Activated CD4-positive, alpha-beta T cell treated with anti-CD3 and anti-CD28 coated beads, Interleukin-2, amount 50 U/mL, for 24 hours (primary cell): ENCODE measurements at places on chromosomes 12 and 14.

DNA sequence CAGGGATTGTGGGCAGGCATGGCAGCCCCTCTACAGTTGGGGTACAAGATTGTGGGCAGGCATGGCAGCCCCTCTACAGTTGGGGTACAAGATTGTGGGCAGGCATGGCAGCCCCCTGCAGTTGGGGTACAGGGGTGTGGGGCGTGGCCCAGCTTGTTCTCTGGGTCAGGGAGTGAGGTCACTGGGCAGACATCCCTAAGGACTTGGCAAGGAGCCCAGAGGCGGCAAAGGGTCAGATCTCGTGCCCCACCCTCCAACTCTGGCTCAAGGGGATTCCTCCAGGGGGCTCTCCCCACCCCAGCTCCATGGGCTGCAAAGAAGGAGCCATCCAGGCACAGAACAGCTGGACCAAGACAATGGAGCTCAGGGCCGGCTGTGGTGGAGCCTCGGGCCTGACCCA is 25.8 kb upstream of the NUDT14 start:
- no peak for DNase-seq

DNA sequence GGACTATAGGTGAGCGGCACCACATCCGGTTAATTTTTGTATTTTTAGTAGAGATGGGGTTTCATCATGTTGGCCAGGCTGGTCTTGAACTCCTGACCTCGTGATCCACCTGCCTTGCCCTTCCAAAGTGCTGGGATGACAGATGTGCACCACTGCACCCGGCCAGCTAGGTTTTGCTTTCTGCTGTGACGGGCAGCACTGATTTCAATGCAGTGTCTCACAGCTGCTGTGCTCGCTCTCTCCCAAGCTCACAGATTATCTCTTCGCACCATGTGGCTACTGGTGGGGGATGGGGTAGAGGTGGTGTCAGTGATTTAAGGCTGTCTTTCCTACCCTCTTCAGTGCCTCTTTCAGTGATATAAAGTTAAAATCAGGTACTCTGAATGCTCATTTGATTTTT is 909.1 kb downstream of the TRHDE start:
- no peak for DNase-seq

DNA sequence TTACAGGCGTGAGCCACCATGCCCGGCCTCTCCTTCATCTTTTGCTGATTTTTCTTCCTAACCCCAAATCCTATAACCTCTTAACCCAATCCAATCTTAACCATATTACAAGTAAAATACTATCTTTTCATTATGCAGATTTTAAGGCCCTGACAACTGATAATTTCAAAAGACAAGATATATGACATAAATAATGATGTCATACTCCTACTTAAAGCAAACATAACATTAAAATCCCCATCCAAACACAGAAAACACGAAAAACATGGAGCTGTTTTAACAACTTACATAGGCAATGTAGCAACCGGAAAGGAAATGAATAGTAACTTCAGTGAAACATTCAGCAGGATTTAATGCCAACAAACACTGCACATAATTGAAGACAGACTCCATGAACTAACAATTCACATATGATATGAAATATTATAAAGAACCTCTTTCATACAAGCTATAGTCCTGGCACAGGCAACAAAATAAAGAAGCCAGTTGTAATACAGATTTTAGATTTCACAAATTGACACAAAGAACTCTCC is 21.5 kb downstream of the USP44 start:
- no peak for DNase-seq

DNA sequence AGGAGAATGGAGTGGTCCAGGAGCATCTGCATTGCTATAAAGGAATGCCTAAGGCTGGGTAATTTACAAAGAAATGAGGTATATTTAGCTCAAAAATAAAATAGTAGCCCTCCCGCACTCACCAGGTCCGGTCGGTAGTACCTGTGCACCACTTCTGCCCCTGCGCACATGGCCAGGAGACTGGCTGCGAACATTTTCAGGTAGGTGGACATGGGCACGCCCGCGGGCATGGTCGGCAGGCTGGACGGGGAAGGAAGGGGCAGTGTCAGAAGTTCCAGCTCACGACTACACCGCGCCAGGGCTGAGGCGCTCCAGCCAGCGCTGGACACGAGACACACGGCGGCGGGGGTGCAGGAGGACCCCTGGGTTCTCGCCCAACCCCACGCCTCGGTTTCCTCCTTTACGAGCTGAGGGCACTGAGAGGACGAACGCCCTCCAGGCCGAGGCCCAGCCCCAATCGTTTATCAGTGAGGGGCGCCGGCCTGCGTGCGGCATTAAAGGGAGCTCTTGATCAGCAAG is 9.1 kb upstream of the TDG start:
- DNase-seq, result no peak

DNA sequence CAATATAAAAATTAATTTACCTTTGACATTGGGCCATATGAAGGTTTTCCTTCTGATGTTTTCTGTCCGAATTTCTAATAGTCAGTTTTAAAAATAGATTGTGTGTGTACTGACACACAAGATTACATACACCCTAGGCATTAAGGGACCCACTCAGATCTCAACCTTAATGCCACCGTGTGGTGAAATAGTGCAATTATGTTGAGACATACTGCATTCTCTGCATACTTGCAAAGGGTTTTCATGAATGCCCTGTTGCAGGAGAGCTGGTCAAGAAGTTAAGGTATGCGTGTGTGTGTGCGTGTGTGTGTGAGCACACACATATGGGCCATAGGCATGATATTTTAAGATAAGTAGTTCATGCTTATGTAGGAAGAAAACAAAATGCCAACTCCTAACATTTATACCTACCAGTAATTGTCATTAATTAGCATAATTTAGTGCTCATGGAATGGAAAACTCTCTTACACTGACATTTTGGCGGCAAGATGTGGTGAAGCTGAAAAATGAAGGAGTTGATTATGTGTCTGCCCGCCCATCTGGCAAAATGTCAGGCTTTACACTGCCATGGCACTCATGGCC is 58.8 kb downstream of the PIK3C2G start:
- no peak for DNase-seq

GRCh38 chr12:124699909-124700308 is 132.5 kb upstream of the NCOR2 start:
- DNase-seq, result no peak

DNA sequence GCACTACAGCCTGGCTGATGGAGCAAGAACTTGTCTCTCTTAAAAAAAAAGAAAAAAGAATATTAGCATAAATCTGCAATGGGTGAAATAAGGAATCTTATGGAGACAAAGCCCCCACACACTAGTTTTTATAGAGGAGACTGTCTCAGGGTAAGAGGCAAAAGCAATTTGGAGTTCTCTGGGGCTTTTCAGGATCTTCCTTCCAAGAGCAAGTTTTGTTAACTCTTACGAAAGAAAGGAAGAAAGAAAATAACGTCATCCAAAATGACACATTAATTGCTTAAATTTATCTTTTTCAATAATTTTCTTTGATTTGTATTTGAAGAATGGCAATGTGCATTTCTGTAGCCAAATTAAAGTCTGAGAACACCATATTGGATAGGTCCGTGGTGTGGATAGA is 3.8 kb downstream of the PDE6H start:
- DNase-seq, result no peak

- no peak for DNase-seq
Observed at GRCh38 chr12:92162079-92162478, 16.4 kb upstream of the BTG1 start.

- no peak for DNase-seq
Observed at GRCh38 chr12:127896661-127897060, 370.3 kb upstream of the TMEM132C start.

DNA sequence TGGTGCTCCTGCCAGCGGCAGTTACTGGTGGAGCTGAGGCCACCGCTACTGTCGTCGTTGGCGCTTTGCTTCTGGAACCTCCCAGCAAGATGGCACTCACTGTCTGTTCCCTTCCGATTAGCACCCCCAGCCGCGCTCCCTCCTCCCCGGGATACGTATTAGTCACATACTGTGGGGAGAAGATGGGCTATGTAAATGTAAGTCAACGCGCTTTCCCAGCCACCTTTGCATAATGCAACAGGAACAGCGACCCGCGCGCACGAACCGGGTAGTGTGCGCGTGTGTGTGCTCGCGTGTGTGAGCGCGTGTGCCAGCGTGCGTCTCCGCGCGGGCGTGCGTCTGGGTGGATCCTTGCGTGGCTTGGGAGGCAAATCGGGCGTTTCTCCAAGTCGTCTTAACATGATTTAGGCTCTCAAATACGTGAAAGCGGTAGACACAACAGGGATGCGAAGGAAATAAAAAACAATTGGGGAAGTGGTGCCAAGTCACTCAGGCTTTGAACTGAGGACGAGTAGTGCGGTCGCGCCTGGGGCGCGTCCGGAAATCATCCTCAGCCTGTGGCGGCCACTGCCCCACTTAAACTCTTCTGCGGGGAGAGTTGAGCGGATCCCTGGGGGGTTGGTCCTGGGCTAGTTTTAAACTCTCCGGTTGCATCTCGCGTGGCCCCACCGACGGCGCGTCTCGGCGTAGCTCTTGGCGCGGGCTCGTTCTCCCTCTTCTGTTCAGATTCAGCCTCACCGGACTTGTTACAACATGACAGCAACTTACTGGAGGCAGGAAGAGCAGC is 1.8 kb downstream of the FLRT2 start:
- DNase-seq, result no peak

DNA sequence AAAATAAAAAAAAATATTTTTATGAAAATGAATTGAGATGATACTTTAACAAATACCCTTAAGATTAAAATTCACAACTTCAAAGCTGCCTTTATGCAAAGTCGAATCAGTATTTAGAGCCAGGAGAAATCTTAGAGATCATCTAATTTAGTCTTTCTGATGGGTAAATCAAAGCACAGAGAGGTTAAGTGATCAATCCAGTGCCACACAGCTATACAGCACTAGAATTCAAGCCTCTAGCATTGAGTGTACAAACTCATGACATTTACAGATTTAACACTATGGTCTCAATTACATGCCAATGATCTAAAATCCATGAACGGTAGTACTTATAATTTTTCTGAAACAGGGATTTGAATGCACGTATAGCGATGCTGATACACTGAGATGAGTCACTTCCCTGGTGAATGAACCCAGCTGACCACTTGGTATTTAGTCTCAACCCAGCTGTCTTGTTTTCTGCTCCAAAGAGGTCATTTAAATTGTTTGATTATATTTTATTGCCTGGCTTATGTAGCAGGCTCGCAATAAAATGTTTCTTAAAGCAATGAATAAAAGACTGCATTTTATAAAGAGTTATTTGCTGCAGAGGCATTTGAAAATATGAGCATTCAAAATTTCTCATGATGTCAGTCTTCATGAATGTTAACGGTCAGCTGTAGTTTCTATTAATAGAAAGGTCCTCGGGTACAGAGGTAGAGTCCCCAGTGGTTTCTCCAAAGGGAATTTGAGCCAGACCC is 152.4 kb upstream of the PRICKLE1 start:
- no peak for DNase-seq

DNA sequence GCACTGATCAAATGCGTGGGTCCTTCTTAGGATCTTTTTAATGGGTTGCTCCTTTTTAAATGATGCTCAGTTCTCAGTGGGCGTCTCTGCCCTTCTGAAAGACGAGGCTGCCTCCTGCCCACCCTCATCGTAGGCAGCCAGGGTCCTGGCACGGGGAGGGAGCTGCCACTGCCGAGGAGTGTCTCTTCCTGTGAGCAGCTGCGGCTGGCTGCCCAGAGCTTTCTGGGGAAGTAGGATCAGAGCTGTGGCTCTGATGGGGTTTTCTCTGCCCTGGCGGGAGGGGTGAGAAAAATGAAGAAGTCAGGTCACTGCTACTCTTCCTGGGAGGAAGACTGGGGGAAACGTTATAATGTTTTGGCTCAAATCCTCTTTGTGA is 31.1 kb upstream of the BEGAIN start:
- DNase-seq, result no peak

GRCh38 chr12:106141003-106141402 is 2.2 kb upstream of the NUAK1 start:
- DNase-seq, result no peak

- no peak for DNase-seq
Observed at GRCh38 chr12:121925358-121925695, 6.9 kb downstream of the CFAP251 start.

DNA sequence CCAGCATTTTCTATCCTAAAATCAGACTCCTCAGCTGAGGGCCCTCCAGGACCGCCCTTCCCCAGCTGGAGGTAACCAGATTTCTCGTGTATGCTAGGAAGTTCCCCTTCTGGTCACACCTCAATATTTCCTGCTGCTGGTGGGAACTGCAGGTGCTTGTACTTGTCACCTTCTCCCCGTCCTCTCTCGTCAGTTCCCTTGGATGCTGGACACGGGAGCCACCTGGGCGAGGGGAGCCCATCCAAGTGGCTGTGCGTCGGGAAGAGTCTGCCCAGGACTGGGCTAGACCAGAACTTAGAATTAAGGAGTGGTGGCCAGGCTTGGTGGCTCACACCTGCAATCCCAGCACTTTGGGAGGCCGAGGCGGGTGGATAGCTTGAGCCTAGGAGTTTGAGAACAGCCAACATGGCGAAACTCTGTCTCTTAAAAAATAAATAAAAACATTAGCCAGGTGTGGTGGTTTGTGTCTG is 23.2 kb upstream of the KIF26A start:
- DNase-seq, result no peak

- no peak for DNase-seq
Observed at GRCh38 chr14:100755649-100756048, 29.0 kb downstream of the DLK1 start.

DNA sequence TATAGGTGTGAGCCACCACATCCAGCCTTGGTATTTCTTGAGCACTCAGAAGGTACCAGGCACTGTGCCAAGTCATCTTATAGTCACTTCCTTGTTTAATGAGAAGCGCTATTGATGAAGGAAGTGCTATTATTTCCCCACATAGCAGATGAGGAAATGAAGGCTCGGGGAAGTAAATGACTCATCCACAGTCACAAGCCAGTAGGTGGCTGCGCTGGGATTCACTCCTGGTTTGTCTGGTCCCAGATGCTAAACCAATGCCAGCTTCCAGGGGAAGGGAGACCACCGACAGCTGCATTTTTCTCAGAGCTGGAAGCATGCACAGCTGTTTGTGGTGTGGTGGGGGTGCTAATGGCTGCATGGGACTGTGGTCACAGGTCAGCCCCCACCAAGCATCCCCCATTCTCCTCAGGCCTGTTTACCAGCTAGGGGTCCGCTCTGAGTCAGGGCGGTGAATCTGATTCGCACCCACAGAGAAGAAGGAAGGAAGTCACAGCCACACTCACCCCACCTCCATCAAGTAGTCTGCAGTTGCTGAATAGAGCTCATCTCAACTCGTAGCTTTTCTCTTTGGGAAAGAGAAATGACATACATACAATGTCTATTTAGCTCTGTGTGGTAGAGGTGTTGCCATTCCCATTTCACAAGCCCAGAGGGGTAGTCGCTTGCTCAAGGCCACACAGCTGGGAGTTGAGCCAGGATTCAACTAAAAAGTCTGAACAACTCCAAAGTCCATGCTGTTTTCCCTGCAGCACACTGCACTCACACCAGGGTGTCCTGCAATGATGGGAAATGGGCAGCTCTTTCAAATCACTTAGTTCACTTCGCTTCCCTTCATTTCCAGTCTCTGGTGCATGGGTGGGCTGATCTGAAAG is 6.3 kb upstream of the LTBP2 start:
- peak; percentile 14 for DNase-seq

DNA sequence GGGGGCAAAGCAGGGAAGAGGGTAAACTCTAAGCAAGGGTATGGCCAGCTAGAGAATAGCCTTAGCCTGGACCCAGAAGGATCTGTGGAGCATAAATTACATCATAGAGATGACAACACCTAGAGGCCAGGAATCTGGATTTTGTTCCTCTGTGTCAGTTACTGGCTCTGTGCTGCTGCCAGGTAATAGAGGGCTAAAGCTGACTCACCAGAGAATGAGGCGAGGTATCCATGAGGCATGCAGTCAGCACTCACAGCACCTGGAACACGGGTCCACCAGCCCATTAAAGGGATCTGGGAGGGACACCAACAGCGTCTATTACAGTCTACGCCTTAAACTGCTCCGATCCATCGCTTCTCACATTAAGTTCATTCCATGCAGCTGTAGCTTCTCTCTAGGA is 74.9 kb upstream of the CMKLR1 start:
- no peak for DNase-seq

- no peak for DNase-seq
Observed at GRCh38 chr14:94989946-94990345, 167.4 kb downstream of the DICER1 start.
